ENCODE measurements at places on chromosomes 11 and 22.

DNA sequence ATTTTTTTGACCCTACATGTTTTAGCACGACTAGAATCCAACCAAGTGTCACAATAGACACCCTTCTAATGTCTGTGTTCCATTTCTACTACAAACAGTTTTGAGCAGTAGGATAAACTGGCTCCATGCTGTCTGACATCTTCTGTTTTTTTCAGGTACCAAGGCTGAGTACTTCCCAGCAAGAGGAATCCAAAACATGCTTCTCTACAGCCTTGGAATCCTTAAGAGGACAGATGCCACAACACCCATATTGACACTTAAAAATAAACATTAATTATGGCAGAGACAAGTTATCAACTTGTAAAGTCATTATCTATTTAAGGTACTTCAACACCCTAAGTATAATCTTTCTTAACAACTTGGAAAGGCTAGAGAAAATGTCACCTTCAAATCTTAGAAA, 54.2 kb downstream of the LGR4 start:
- no peak for DNase-seq

DNA sequence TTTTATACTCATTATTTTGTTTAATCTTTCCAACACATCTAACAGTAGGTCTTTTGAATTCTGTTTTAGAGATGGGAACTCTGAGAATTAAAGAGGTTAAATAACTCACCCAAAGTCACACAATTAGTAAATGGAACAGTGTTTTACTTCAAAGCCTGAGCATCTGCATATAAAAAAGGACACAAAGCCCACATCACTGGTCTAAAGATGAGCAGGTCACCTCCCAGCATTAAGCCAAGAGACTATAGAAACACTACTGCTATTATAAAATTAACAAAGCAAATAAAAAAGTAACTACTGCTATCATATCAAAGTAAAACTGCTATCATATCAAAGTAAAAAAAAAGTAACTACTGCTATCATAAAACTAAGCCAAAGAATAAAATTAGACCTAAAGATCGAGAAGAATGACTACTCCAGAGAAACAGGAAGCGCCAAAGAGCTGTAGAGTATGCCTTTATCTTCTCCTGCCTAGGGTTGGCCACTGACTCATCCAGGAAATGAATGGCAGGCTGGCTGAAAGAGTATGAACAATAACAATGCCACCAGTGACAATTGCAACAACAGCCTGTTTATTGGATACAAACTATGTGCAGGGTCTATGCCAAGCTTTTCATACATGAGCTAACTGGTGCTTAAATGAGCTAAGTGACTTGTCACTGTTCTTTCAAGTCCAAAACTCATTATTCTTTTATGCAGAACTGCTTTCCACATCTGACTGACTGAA, 1153.0 kb upstream of the TENM4 start:
- DNase-seq, result no peak

DNA sequence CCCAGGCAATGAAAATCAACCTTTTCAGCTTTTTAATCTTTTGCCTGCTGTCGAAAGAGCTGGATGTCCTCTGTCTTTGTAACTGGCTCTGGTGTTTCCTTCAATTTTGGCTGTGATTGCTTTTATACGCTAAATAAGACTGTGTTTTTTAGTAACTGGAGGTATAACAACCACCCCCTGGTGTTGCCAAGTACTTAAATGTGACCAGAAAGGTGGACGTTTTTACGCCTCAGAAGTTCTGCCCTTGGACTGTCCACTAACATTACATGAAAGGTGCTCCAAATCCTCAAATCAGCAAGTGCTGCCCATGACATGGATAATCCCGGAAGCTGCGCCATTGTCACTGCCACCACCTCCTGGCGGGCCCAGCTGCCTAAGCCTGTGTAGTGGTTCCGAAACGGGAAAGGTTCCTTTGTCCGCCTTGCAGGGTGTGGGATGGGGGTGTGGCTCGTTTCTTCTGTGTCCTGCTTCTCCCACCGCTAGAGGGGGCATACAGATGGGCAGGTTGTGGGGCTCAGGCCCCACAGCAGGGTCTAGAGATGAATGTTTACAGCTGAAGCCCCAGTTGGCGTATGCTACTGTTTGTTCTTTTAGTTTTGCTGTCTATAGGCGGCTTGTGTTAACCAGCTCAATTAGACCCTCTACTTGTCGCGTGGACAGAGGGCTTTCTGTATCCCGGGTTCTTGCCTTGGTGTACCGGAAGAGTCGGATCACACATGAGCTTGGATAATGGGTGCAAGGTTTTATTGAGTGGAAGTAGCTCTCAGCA, 82.2 kb upstream of the SEPTIN5 start:
- no peak for DNase-seq

- DNase-seq, result no peak
These were observed 712 bp downstream of the IL2RB start for GRCh38 chr22:37148742-37149665.

- DNase-seq, result no peak
These were observed 1.5 kb downstream of the CEP295 start for GRCh38 chr11:93663021-93663420.

DNA sequence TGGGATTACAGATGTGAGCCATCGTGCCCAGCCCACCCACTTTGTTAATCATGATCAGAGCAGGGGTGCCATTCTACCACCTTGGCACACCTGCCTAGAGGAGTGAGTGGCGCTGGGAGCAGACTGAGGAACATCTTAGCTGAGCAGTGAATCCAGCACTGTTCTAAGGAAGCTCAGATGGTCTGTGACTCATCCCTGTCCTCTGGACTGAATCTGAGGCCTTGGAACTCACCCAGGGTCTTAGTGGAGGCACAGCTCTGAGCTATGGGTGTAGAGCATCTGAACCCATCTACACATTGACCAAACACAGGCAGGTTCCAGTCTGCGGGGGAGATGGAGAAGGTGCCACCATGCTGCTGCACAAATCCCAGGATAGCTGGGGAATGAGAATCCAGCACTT, 14.9 kb downstream of the PGAP2 start:
- no peak for DNase-seq

DNA sequence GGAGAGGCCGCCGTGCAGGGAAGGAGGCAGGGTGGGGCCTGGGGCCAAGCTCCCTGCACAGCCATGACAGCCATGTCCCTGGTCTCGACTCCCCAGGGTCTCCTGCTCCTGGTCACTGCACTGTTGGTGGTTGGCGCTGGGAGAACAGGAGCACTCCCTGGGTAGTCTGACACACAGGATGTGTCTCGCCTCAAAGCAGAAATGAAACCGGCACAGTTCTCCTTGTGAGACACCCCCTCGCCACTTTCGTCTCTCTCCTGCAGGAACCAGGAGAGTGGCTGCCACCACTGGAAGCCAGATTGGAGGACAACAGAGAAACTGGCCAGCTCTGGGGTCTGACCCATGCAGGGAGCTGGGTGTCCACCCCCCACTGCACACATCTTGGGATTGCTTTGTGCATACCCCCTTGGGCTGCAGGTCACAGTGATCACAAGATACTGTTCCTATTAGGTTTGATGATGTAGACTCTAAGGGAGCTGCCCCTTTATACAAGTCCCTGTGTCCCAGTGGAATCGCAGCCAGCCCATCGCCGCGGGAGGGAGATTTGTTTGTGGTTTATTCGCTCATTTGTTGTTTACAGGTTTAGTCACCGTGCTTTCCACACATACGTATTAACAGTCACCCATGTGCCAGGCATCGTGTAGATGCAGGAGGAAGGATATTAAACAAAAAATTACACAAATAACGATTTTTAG, 27.0 kb upstream of the YWHAH start:
- peak; percentile 42 for DNase-seq

- no peak for DNase-seq
These were observed 11.0 kb downstream of the TEAD1 start for GRCh38 chr11:12685229-12685628.

- no peak for DNase-seq
These were observed 9.6 kb upstream of the PRG2 start for GRCh38 chr11:57399972-57400578.

GRCh38 chr11:115423728-115424459, 80.3 kb downstream of the CADM1 start:
- DNase-seq, result no peak

DNA sequence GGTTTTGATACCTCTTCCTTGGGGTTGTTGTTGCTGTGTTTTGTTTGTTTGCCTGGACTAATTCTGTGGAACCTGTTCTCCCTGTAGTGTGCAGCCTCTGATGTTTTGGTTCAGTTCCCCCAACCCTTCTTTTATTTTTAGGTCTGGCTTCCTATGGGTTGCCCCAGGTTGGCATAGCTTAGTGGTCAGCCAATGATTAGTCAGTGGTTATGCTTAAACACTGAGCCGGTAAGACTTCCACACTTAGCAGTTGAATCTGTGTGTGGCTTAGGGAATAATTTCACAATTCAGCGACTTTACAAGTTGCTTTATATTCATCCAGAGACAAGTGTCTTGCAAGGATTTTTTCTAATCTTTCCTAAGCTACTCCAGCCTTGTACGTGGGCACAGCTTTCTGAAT, 78.6 kb upstream of the CLPB start:
- no peak for DNase-seq

- DNase-seq, result no peak
These were observed 4.8 kb upstream of the FXYD6 start for GRCh38 chr11:117881217-117881616.

DNA sequence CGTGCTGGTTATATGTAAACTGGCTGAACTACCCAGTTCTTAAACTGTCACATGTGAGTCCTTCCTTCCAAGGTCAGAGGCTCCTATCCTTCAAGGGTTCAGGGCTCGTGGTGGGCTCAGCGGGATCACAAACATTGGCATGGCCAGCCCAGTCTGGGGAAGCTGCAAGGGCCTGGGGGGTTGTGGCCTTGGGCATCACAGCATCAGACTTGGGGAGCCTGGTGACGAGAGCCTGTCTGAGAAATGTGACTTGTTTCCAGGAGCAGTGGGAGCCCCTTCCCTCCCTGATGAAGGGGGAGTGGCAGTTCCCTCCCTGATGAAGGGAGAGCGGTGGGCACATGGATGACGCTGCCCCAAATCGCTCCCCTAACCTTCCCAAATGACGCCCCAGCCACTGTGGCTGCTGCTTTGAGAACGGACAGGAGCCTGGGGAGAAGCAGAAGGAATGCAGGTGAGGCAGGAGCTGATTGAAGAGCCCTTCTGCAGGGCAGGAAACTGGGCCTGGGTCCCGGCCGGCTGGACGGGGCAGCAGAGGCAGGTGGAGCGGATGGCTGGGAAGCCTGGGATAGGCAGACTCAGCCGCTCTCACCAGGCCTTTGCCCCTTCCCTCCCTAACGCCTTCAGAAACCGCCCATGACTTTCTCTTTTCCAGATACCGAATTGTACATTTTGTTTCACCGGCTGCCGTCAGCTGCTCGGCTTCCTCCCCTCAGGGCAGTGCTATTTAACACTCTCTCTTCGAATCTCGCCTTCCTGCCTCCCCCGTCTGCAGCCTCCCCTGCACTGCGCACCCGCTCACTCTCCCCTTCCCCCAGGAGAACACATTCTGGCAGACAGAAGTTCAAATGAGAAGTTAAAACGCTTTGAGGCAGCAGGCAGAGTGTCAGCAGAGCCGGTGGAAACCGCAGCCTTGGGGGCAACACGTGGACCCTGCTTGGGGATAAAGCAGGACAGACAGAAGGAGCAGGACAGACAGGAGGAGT, 1486.7 kb downstream of the BRD1 start:
- no peak for DNase-seq

GRCh38 chr11:120890609-120891320, 133.1 kb upstream of the TBCEL start:
- no peak for DNase-seq

- DNase-seq, result no peak
These were observed 10.4 kb upstream of the PPP2R1B start for GRCh38 chr11:111776398-111777093.

DNA sequence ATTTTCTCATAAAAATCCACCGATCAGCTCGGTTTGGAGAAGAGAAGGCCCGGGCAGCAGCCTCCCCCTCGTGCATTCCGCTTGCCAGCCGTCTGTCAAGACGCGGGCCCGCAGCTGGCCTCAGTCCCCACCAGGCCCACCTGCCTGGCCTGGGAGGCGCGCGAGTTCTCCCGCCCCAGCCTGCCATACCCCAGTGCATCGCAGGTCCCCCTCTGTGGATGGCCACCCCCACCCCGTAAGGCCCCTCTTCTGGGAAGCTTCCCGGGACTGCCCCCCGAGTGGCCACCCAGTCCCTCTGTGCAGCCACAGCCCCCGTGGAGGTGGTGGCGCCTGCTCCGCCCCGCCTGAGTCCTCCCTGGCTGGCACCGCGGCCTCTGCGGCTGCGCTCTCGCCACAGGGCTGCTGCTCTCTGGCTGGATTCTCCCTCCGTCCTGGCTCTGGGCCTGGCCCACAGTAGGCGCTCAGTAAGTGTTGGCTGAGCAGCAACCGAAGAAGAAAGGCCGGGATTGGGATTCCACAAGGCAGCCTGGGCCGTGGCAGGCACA, 74.0 kb upstream of the TCF20 start:
- no peak for DNase-seq

DNA sequence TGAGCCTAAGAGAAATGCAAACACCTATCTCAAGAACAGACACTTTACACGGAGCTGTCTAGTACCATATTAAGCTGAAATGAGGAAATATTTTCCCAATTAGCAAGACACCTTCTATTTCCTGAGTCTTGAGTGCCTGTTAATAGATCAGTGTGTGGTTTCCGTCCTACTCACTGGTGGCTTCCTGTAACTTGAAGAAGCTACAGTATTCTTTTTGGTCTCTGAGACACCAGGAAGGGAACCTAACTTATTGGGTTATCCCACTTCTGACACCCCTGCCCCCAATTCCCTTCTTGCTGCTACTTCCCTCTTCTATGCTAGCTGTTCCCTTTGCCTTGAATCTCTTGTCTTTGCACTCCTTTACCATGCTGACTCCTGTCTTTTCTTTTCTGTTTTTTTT, 92.7 kb downstream of the FDX1 start:
- no peak for DNase-seq

- DNase-seq, result no peak
These were observed 1.5 kb downstream of the HSPA8 start for GRCh38 chr11:123060277-123061000.

GRCh38 chr22:43081968-43082367, 7.2 kb downstream of the TTLL1 start:
- no peak for DNase-seq

Measured in activated CD4-positive, alpha-beta memory T cell treated with anti-CD3 and anti-CD28 coated beads for 36 hours (primary cell).